NCI-H82 (cell line): ENCODE measurements at places on chromosomes 2 and 18.
A peak's percentile ranks its signal among the peaks of the same experiment; 100 is the strongest.

DNA sequence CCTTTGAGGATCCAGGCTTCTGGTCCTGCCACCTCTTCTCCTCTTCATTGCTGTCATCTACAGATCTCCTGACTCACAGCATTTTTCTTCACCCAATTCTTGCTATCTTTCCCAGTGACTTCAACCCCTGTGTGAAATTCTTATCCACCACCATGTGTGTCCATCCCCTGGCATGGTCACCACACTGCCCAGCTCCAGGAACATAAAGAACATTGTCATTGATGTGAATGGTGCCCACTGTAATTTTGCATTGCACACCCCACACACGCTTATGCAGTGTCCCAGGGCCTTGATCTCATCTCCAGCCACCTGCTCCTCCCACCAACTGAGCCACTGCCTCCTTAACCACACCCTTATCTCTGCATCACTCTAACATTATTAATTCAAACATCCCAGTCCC lies 85.3 kb downstream of the C1D start:
- no peak for DNase-seq

GRCh38 chr2:121256720-121257479 lies 28.1 kb downstream of the TFCP2L1 start:
- no peak for DNase-seq

DNA sequence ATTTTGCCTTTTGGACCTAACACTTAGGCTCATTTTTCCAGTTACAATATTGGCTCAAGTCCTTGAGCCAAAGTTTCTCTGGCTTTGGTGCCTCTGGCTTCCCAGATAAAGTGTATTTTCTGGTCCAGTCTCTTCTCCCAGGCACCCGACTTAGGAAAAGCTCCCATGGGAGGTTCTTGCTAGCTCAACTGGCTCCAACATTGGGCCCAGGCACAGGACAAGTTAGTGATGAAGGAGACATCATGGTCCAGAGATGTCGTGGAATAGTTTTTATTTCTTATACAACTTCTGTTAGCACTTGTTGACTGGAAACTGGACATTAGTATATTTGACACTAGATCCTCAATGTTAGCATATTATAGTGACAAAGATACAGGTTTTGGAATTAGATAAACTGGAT lies 8.2 kb upstream of the ZEB2 start:
- no peak for DNase-seq

- no peak for DNase-seq
These were observed 1076.2 kb downstream of the TSN start for GRCh38 chr2:122831649-122832048.

GRCh38 chr2:221571025-221571550 lies 1.0 kb downstream of the EPHA4 start:
- DNase-seq = peak; percentile 57

- DNase-seq = no peak
These were observed 1.8 kb downstream of the TSPYL6 start for GRCh38 chr2:54254180-54254579.

- DNase-seq = no peak
These were observed 5.0 kb downstream of the TACR1 start for GRCh38 chr2:75194184-75194868.

- DNase-seq = no peak
These were observed 71.4 kb upstream of the CELF4 start for GRCh38 chr18:37636831-37637477.

- no peak for DNase-seq
These were observed 73.9 kb downstream of the SDC1 start for GRCh38 chr2:20150806-20151571.

DNA sequence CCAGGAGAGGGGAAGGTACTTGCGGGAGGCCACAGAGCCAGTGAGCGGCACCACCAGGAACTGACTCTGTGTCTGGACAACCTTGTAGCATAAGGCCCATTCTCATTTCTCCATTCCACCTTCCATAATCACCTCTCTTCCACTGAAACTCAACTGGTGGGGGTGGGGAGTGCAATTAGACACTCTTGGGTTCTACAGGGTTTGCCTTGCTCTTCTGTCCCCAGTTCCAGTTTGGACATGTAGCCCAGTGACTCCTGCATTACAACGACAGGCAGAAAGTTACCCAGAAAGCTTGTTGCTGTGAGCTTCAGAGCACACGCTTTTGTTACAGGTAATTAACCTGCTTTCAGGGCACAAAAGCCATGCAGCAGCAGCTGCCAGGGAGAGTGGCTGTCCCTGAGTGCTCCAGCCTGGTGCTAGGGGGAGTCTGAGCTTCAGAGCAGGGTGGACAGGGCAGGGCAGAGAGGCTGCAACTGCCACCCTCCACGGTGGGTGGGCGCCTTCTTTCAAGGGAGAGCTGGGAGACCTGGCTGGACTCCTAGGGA lies 65.2 kb downstream of the COPS8 start:
- DNase-seq = no peak

DNA sequence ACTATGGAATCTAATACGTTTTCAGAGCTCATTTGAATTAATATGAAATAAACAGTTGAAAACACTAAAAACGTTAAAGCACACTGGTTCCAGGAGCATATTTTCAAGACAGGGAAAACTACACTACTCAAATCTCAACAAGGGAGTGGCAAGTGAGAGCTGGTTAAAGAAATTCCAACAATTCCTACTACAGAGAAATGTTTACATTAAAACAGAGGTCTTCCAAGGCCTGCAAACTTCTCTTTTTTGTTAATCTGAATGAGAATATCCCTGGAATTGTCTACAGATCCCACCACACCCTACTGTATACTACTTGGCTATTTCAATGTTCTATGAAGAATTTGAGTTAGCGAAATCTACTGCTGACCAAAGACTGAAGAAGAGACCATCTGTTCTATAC lies 231.5 kb downstream of the ZEB2 start:
- DNase-seq = no peak

DNA sequence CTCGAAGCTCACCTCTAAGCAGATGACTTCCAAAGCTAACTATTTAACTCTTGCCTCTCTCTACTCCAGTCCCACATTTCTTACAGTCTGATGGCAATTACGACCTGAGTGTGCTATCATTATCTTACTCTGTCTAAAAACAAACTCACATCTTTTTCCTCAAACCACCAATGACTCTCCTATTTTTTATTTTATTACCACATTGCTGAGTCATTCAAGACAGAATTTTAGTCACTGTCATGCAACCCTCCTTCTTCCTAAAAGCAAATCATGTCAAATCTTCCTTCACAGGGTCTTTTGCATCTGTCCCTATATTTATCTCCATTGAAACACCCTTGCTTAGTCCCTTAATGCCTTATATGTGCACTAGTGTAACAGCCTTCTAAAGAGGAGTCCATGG lies 34.6 kb upstream of the C2orf15 start:
- DNase-seq = no peak

DNA sequence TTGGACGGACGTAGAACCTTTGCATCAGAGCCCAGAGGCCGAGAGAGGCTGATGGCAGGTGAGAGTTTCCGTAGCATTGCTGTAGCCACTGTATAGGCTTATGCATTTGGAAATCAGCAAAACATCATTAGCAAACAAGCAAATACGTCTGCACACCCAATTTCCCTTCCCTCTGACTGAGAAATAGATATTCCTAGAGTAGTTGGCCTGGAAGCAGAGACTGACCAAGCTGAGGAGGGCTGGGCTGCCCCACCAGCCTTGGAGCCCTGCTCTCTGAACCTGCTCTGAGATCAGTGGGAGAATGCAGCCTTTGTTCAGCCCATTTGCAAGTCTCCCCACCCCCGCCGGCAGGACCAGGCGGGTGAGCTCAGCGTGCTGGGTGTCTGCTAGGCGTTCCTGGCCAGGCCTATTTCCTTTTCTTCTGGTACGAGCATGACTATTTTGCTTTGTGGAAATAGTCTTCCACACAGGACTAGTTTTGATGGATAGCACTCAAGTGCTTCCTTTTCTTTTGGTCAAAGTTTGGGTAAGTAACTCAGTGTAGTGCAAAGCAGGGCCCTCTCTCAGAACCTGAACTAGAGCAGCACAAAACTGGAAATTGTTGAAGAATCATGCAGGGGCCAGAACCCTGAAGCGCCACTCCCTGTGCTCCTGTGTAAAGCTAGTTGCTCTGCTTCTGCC lies 21.9 kb upstream of the RNF149 start:
- no peak for DNase-seq

DNA sequence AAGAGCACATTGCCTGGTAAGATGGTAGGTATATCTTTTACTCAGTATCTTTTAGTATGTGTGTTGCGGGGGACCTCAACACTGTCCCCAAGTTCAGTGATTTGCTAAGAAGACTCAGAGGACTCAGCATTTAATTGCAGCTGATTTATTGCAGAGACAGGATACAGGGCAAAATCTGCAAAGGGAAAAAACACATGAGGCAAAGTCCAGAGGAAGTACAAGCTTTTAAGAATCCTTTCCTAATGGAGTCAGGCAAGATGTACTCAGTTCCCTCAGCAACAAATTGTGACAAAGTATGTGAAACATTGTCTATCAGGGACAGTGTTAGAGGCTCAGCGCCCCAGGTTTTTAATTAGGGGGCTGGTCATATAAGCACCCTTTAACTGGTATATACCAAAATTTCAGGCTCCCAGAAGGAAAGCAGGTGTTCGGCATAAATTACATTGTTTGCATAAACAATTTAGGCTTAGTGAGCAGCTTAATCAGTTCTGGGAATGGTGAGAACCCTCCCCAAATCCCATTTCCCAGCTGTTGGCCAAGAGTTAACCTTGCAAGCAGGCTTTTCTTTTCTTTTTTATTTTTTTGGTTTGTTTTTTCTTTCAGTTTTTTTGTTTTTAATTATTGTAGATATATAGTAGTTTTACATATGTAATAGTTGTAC lies 41.7 kb downstream of the RAB3GAP1 start:
- DNase-seq = peak; percentile 95

GRCh38 chr18:54878159-54878622 lies 49.9 kb downstream of the RAB27B start:
- no peak for DNase-seq

DNA sequence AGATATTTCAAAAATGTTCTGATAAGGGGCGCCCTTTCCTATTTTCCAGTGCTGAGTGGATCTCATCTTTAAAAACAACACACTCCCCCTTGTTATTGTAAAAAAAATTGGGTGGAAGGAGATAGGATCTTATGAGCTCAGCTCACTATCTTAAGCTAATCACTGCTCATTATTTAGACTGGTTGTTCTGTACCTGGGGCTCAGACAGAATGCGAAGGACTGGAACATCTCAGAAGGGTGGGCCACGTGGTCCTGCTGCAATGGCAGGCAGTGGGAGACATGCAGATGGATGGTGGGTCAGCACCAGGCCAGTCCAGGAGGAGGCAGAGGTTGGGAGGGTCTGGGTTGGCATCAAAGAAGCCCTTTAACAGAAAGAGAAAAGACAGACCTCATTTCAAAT lies 48.3 kb upstream of the GPR155 start:
- no peak for DNase-seq

- DNase-seq = no peak
These were observed 79.3 kb upstream of the ATP8B1 start for GRCh38 chr18:57882465-57882864.

GRCh38 chr2:7132753-7133152 lies 215.5 kb downstream of the RNF144A start:
- DNase-seq = no peak

DNA sequence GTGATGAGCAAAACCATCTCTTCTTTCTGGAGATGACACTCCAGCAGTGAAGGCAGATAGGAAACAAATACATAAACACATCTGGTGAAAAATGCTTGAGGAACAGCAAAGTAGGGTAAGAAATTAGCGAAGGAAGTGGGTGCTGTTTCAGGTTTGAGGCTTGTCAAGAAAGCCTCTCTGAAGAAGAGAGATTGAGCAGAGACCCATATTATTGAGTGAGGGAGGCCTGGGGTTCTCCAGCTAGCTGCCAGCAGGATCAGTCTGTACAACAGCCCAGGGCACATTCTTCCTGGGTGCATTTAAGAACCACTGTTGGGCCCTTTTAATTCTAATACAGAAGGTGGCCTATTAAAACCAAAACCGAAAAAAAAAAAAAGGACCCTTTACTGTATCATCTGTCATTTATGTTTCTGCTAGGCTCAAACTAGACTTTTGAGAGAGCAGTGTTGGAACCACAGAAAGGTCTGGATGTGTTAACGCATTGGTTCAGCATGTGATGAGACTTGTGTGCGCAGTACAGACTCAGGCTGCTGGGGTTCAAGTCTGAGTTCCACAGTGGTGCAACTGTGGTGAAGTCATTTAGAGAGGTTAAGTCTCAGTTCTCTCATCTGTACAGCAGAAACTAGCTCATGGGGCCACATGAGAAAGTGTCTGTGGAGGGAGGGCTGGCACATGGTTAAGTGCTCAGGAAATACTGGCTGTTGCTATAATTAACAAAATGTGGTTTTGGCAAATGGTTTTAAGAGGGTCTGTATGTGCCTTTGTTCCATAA lies 28.9 kb downstream of the MGAT5 start:
- no peak for DNase-seq

DNA sequence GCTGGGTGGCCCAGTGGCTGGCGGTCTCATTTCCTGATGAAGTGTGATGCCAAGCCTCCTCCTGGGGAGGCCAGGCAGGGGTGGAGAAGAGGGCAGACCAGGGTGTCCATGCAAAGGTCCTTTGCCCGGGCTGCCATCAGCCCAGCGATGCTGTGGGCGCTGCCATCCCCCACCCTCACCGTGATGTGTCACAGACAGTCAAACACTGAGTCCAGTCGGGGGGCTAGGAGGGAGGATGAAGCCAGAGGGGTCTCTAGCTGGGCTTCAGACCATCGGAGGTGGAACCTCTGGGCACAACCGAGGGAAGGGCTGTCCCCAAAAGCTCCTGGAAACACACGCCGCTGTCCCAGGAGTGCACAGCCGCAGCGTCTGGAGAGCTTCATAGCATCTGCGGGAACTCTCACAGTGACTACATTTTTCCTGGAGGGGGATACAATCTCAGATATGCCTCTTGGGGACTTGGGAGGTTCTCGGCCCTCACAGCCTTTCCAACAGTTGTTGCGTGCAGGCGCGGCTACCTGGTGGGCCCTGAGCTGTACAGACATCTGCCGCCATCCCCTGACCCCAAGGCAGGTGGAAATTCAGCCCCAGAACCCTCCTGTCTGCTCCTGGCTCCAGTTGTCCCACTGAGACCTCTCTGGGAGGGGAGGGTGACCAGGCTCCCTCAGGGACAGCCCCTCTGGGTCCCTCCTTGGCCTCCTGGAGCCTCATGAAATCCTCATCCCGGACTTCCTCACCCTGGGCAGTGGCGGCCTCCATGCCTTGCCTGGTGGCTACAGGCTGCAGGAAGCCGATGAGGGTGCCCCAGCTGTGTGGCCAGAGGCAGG lies 26.5 kb upstream of the OTOS start:
- no peak for DNase-seq
